ENCODE measurements at places on chromosomes 16 and 17.

GRCh38 chr17:32111141-32111771, 31.0 kb upstream of the RHOT1 start:
- peak; percentile 57 for DNase-seq

DNA sequence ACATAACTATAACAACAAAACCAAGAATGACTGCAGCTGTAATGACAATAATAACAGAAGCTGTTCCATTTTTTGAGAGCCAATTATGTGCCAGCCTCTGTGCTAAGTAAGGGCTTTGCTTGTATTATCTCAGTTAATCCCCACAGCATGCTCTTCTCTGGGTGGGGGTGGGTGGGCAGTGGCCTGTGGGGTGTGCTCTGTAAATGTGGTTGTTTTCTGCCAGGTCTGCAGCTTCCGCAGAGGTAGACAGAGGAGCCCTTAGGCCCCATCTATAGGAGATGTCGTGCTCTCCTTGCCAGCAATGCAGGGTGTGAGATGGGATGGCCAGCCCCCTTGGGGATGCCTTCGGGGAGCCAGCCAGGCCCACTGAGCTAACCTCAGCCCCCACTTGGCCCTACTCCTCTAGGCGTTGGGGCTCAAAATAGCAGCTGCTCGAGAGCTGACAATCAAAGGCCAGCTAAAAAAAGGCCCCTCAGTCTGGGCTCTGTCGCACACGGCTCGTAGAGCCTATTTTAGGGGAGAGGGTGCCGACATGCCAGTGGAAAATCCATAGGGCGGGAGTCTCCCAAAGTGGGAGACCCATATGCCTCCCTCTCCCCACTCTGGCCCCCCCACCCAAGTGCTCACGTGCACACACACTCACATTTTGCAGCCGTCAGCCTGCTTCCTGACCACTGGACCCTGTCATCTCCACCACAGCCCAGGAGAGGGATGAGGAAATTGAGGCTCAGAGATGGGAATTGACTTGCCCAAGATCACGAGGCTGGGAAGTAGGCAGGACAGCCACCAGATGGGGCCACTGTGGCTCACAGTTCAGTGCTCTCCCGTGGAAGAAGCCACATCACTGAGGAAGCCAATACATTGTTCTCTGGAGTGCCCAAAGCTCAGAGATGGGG, 15.8 kb downstream of the CDH16 start:
- DNase-seq, result no peak

DNA sequence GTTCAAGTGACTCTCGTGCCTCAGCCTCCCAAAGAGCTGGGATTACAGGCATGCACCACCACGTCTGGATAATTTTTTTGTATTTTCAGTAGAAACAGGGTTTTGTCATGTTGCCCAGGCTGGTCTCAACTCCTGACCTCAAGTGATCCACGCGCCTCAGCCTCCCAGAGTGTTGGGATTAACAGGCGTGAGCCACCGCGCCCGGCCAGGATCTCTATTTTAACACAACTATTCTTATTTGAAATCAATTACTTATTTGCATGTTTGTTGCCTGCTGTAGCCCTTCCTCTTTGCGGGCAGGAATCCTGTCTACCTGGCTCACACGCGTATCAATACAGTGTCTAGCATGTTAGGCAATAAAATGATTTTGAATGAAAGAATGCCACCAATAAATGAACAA, 818 bp upstream of the CNEP1R1 start:
- no peak for DNase-seq

DNA sequence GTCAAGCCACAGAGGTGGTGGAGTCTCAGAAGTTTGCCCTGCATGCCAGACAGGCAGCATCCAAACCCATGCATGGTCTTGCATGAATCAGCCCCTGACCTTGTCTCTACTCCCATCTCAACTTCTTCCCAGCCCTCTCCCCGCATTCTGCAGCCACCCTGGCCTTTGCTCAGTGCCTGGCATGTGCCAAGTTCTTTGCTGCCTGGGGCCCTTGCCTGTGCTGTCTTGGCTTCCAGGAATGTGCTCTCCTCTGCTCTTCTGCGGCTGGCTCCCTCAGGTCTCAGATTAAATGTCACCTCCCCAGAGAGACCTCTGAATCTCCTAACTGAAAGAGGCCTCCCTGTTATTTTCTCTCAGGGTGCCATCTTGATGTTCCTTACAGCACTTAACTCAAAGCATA, 17.6 kb downstream of the DRC3 start:
- DNase-seq, result no peak

DNA sequence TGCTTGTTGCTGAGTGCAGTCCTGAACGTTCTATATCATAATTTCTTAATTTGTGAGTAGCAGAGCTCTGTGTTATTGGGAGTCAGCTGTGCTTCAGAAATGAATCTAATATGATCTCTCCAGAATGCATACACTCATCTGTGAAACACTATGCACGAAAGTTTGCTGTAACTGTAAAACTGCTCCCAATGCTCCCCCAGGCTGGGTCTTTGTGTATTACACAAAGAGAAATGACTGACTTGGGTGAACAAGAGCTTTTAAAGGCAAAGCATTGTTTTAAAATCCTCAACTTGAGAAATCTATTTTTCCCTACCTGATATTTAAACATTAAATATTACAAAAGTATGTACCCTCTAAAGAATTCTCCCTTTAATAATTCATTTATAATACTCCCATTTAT, 636.7 kb upstream of the KIF2B start:
- no peak for DNase-seq

GRCh38 chr17:38751144-38751807, 1.3 kb upstream of the PSMB3 start:
- DNase-seq, result no peak

DNA sequence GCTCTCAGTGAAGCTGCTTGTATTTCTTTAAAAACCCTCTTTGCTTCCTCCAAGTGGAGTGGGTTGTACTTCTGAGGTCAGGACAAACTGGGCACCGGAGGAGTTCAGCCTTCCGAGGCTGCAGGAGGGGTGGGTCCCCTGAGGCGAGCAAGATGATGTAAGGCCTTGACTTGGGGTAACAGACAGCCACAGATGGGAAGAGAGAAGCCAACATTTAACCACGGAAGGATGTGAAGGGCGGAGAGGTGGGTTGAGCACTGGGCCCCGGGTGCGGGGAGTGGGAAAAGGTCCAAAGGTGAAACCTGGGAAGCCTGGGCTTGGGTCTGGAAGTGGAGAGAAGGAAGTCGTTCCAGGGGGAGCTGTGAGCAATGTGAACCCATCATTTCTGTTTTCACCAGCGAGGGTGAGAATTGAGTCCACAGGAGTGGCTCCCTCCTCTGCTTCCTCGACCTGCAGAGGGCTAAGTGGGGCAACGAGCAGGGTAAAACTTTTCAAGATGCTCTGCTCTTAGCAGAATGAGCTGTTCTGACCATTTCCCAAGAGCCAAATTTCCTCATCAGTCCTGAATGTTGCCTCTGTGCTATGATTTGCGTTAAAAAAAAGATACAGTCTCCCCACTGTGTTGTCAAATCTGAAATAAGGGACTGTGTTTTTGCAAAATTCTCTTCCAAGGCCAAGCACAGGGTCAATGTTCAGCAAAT, 137.7 kb upstream of the CRHR1 start:
- DNase-seq, result no peak

GRCh38 chr16:69350536-69351133, 951 bp downstream of the TMED6 start:
- no peak for DNase-seq

GRCh38 chr17:47732399-47733046, 513 bp upstream of the TBX21 start:
- no peak for DNase-seq
